Stimulated activated CD8-positive, alpha-beta memory T cell treated with anti-CD3 and anti-CD28 coated beads, Interleukin-12 subunit alpha, Interleukin-12 subunit beta, amount 100 ng/mL, for 4 hours (primary cell): ENCODE measurements at places on chromosomes 1 and 21.

GRCh38 chr1:248804771-248805681, 20.7 kb downstream of the SH3BP5L start:
- DNase-seq: no peak

DNA sequence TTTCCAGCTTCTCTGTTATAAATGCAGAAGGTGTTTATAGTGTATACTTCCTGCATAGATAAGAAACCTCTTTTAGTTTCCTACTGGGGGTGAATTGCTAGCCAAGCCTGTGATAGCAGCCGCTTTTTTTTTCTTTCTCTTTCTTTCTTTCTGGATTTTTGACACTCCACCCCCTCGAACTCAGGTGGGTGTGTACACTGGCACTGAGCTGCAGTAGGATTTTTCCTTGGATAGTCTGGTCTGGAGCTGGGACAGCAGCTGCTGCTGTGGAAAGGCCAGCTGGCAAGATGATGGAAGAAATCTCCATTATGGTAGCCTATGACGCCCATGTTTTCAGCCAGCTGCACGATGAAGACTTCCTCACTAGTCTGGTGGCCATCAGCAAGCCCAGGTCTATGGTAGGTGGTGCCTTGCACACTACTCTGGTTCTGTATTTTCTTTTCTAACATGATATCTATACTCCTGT, 122.5 kb upstream of the CACYBP start:
- DNase-seq: no peak

DNA sequence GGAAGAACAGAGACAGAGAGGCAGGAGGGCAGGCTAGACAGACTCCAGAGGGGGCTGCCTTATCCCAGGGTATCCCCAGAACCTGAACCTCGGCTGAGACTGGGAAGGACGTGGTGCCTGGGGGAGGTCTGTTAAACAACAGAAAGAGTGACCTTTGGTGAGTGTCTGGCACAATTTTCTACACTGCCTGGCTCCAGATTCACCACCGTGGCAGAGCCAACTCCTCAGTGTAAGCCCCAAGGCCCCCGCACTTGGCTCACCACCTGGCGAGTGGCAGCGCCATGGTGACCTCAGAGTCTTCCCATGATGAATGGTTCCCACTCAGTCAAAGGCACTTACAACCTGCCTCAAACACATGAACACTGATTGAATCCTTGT, 6.5 kb downstream of the RD3 start:
- no peak for DNase-seq

GRCh38 chr1:2135941-2136340, 58.6 kb downstream of the FAAP20 start:
- no peak for DNase-seq

DNA sequence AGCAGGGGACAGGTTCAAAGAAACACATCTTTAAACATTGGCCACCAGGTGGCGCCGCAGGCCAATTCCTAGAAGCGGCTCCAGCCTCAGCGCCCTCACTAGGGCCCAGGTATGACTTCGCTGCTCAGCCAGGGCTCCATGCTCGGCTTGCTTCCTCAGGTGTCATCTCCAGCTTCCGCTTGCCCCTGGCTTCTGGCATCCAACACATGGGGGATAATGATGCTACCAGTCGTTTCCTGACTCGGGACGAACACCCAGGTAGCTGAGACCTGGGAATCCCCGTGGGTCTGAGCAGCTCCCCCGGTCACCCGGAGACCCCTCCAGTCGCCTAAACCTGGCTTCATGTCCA, 8.5 kb upstream of the MEX3A start:
- peak; percentile 74 for DNase-seq

- DNase-seq: no peak
Measured at GRCh38 chr21:17051054-17051453, 461.8 kb upstream of the CXADR start.

- DNase-seq: no peak
Measured at GRCh38 chr1:179575497-179576314, at the start of gene NPHS2. Gene NPHS2, minus strand, starts transcription at chr1:179575948. Its CDS starts 84 bp downstream, at chr1:179575864.

DNA sequence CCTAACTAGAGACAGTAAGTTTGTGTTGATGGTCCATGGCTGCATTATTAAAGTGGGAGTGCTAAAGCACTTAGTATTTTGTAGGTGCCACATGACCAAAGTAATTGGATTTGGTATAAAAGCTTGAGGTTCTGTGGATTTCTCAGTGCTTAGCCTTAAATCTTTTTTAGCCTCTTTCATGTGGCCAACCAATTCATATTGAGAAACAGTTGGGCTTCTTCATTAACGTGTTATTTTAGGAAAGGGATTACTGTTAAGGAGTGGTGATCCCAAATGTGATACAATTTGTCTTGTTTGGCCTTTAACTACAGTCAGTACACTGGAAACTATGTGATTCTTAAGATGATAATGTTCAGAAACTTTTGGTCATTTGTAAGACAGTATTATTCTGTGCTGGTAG, 25.5 kb downstream of the MAN1A2 start:
- DNase-seq: no peak

DNA sequence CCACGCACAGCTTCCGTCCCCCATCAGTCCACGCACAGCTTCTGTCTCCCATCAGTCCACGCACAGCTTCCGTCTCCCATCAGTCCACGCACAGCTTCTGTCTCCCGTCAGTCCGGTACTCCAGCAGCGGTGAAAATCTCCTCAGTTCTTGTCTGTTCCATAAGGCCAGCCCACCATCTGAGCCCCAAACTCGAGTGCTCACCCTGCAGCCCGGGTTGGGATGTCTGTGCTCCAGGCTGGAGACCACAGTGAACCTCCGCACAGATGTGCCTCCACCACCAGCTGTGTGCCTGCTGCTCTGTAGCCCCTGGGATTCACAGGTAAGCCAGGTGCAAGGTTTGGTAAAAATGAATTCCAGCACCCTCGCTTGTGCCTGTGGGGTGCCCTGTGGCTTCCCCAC, 258.6 kb downstream of the NPHP4 start:
- DNase-seq: no peak

- no peak for DNase-seq
Measured at GRCh38 chr1:116268211-116268610, 104.8 kb upstream of the ATP1A1 start.

DNA sequence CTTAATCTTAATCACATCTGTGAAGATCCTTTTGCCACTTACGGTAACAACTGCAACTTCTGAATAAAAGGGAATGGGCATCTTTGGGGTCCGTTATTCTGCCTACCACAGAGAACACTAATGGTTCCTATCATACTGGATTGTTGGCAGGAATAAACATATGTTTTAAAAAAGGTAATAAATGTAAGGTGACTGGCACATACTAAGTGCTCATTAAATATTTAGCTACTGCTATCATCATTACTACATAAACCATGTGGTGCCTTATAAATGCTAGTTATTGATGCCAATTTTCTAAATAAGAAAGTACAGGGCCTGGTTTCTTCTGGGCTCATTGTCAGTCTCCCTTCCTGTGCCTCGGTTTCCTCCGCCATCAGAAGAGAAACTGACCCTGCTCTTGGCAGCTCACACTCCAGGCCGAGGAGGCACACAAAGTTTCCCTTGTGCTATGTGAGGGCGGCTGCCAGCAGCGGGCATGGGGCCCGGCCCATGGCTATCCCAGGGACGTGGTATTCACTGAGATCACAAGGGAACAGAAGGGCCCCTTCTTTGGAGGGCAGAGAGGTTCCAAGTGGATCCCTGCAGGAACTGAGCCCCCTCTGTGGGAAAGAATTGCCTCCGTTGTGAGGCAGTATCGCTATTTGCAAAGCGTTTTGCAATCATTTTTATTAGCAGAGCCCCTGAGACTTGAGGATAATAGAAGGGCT, 26.2 kb downstream of the NAV1 start:
- no peak for DNase-seq

DNA sequence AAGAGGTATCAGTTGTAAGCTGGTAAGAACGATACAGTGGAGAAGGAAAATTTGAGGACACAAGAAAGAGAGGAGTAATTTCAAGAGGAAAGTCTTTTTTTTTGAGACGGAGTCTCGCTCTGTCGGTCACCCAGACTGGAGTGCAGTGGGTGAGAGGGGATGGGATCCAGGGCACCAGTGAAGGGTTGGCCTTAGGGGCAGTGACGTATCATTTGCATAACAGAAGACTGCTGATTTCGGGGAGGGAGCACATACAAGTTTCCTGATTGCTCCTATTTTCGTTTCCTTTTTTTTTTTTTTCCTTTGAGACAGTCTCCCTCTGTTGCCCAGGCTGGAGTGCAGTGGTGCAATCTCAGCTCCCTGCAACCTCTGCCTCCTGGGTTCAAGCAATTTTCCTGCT, 4.2 kb downstream of the S100A13 start:
- no peak for DNase-seq

DNA sequence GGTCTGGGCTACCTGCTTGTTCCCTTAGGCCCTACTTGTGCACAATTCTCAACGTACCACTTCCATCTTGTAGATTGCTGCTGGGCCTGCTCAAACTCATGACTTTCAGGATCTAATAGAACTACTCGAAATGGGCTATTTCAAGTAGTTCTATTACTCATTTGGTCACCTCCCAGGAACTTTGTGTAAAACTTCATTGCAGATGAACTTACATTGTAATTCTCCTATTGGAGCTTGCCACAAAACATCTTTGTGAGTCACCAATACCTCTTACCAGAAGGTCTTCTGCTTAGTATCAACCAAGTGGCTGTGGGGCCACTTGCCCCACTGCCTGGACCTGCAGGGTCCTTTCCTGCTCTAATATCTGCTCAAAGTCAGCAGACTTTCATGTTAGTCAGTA, 10.7 kb upstream of the MYOCOS start:
- no peak for DNase-seq

- DNase-seq: no peak
Measured at GRCh38 chr1:55129194-55129728, 85.9 kb downstream of the USP24 start.

DNA sequence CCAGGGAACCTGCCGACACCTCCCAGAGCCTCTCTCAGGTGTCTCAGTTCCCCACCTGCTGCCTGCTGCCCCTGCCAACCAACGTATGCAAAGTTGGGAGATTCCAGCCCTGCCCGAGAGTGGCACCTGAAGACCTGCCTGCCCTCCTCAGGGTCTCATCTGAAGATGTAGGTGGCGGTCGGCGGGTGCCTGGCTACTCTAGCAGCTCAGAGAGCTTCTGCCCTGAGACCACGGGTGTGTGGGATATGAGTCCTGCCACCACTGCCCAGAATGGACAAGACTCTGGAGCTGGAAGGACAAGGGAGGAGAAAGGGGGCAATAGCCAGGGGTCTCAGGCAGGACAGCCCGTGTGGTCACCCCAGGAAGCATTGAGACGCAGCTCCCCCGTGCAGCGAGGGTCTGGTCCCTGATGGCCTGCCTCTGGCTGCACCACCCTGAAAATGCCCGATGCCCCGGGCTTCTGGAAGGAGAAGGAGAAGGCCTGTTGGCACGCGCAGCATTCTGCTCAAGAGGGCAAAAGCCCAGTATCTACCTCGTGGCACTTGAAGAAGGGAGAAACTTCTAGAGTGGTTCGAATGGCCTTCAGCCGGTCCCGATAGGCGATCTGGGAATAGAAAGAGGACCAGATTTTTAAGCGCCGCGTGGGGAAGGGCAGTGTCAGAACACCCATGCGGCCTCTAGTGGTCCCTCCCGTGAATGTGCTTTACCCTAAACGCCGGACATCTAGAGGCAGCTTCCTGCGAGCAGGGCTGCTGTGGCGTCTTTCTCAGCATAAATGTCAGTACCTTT, 88.8 kb downstream of the STUM start:
- DNase-seq: no peak

GRCh38 chr21:35259457-35259856, 210.4 kb upstream of the RUNX1 start:
- no peak for DNase-seq

DNA sequence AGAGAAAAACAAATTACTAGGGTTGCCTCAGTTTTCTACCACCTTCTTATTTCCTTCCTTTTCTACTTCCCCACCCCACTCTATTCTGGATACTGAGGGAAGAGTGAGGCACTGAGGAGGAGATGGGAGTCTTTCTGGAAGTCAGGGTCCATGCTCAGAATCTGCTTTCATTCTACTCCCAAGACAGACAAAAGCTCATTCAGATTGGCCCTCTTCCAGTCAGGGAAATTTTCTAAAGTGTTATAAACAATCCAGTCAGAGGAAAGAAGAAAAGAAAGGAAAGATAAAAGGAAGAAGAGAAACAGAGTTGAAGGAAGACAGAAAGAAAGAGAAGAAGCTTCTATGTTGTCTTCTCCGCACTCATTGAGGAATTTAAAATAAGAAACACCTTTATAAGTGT, 228.6 kb downstream of the COP1 start:
- DNase-seq: no peak

GRCh38 chr1:187641907-187642306, 813.2 kb downstream of the PLA2G4A start:
- DNase-seq: no peak

- DNase-seq: no peak
Measured at GRCh38 chr1:22883406-22883805, 89.3 kb downstream of the LACTBL1 start.

GRCh38 chr1:238672262-238672661, 714.1 kb upstream of the CHRM3 start:
- DNase-seq: no peak

- no peak for DNase-seq
Measured at GRCh38 chr1:52002038-52002917, 11.8 kb upstream of the RAB3B start.
